ENCODE measurements at places on chromosomes 11 and 22. TPM values are rescaled to one million over a fixed set of nuclear protein-coding genes. Genes with fewer than 3 reads are reported as not detected.

DNA sequence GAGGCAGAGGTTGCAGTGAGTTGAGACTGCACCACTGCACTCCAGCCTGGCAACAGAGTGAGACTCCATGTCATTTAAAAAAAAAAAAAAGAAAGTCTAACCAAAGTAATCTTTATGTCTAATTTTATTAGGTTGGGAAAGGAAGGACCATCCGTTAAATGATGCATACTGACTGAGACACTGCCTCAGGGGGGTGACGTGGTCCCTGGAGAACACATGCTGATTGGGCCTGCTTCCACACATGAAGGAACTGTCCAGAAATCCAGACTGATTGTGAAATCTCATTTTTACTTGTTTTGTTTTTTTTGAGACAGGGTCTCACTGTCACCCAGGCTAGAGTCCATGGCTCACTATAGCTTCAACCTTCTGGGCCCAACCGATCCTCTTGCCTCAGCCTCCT lies 5.5 kb downstream of the SF3A1 start:
- DNase-seq, result no peak

DRD4 gene
- total RNA-seq, result not detected

GRCh38 chr11:134223121-134223520 lies 646 bp downstream of the NCAPD3 start:
- peak; percentile 9 for DNase-seq

GRCh38 chr11:3808861-3809623 lies 682 bp downstream of the PGAP2 start:
- peak; percentile 49 for DNase-seq

GRCh38 chr11:36699271-36699670 lies 101.2 kb upstream of the RAG2 start:
- DNase-seq, result no peak

GRCh38 chr11:24391167-24391566 lies 105.7 kb upstream of the LUZP2 start:
- peak; percentile 47 for DNase-seq

DNA sequence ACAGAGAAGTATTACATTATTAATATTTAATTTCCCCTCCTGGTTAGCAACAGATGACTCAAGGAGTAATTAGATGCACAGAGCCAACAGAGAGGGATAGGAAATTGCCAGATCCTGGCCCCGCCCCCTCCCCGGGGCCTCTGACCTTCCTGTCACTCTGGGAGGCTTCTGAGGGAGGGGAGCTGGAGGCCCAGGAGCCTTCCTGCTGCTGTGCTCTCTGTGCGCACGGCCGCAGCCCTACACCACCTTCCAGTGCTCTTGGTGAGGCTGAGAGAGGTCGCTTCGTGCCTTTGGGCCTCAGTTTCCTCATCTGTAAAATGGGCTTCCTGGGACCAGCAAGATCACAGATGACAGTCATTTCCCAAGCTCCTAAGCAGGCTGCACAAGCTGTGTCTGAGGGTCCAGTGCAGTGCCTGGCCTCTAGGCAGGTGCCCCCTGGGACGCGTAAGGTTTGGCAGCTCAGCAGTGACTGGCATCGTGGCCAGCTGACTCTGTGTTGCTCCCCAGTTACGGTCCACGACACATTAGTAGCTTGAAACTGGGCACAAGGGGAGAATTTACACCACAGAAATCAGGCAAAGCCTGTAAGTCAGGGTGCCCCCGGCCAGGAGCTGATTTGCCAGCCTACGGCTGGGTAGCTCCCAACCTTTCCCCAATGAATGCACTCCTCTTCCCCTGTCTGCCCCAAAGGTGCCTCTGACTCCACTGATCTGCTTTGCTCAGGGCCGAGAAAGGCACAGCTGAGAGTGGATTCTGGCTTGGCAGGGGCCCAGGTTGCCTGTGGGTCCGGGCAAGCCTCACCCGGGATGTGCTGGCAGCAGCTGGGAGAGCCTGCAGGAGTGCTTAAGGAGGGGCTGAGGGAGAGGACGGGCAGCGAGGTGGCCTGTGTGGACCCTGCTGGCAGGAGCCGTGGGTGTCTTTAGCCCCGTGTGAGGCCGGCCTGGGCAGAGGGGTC lies 2.3 kb downstream of the ADORA2A start:
- DNase-seq, result peak; percentile 70

DNA sequence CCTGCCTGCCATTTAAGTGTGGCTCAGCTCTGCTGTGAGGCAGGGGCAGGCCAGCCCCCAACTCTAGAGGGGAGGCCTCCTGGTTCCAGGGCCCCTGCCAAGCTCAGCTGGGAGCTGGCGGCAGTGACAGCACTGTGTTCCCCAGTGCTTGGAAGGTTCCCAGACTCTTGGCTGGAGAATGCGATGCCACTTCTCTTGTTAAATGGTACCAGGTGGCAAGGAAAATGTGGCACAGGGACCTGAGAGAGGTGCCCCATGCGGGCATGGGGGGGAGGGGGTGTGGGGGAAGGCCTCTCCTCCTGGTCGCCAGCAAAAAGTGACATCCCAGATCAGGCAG lies 8.4 kb upstream of the TNFRSF13C start:
- DNase-seq, result no peak

DNA sequence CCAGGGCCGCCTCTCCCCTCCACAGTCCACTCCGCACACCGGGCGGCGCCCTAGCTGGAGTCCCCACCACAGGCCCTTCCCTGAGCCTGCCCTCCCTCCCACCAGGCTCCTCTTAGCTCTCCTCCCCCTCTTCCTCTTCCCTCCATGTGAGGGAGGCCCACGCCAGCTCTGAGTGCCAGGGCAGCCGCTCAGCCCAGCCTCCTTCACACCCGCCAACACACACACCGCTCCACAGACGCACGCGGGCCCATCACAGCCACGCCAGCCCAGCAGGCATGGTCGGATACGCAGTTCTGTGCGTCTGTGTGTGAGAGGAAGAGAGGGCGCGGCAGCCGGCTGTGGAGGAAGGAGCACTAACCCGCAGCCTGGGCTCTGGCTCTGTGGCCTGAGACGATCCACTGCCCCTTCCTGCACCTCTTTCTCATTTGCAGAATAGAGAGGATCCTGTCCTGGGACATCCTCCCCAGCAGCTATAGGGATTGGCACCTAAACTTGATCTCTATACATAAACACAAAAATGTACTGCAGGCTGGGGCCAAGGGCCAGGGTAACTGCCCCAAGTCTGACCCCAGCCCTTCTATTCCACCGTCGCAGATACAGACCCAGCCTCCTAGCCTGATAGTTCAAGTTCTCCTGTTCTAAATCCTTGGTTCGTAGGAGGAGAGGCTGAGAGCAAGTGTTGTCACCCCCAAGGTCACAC lies 3.5 kb downstream of the CHRM4 start:
- DNase-seq, result no peak

DNA sequence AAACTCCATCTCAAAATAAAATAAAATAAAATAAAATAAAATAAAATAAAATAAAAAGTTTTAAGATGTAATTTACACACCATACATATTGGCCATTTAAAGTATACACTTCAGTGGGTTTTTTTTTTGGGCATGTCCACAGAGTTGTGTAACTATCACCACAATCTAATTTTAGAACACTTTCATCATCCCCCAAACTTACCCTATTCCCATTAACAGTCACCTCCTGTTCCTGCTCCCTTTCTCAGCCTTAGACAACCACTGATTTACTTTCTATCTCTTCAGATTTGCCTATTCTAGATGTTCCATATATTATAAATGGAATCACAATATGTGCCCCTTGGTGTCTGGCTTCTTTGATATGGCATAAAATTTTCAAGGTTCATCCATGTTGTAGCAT lies 4.6 kb upstream of the ACER3 start:
- DNase-seq, result peak; percentile 14

DNA sequence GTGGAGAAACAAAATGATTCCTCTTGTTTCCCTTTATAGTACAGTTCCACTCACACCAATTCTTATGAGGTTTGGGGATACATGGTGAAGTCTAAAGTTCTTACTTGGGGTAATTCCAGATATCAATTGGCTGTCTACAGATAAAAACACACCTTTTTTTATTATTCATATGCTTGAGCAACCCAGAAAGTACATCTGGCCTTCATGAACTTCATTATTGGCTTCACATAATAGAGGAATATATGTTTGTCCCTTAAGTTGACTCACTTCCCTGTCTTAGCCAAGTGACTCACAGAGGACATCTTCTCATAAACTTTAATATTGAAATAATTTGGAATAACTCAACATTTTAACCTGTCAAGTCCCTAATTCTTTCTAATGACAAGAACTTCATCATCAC lies 36.3 kb upstream of the SOX6 start:
- no peak for DNase-seq

- no peak for DNase-seq
These were observed 1242.5 kb downstream of the TBC1D22A start for GRCh38 chr22:48004936-48005335.

DNA sequence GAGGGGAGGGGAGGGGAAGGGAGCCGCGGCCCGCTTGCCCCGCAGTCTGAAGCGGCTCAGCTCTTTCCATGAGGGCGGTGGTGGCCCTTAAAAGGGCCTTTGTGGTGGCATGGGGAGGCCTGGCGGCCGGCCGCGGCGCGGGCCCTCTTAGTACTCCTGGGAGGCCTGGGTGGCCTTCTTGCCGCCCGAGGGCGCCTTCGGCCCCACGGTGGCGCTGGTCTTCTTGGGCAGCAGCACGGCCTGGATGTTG lies 6.9 kb downstream of the DPAGT1 start:
- DNase-seq, result peak; percentile 78

- DNase-seq, result no peak
These were observed 5.1 kb upstream of the FAM83F start for GRCh38 chr22:39989633-39990032.

DNA sequence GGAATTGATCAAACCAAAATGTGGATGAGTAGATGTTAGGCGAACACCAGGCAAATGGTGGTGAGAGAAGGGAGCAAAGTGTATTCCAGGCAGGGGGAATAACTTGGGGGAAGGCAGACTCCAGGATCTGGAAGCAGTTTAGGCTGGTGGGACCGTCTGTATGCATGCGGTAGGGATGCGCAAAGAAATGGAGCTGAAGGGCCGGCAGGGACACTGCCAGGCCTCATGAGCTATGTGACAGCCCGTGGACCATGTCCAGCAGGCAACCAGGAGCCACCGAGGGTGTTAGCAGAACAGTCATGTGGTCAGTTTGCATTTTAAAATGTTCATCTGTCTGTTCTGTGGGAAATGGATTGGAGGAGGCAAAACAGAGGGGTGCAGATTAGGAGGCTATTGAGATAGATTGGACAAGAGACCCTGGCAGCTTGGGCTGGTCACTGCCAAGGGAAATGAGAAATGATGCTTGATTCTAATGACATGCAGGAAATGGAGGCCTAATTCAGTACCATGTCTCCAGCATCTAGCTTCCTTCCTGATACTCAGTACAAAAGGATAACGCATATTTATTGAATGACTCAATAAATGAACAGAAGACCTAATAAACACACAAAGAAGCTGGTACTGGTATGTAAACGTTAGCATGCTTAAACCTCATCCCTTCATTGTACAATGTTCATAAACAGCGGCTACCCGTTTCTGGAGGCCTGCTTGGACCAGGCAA lies 412.4 kb downstream of the BUD13 start:
- no peak for DNase-seq

INS gene
- not detected for total RNA-seq

CCS gene
- total RNA-seq, result 20.3 TPM

GNAZ gene
- total RNA-seq, result 6.1 TPM

DNA sequence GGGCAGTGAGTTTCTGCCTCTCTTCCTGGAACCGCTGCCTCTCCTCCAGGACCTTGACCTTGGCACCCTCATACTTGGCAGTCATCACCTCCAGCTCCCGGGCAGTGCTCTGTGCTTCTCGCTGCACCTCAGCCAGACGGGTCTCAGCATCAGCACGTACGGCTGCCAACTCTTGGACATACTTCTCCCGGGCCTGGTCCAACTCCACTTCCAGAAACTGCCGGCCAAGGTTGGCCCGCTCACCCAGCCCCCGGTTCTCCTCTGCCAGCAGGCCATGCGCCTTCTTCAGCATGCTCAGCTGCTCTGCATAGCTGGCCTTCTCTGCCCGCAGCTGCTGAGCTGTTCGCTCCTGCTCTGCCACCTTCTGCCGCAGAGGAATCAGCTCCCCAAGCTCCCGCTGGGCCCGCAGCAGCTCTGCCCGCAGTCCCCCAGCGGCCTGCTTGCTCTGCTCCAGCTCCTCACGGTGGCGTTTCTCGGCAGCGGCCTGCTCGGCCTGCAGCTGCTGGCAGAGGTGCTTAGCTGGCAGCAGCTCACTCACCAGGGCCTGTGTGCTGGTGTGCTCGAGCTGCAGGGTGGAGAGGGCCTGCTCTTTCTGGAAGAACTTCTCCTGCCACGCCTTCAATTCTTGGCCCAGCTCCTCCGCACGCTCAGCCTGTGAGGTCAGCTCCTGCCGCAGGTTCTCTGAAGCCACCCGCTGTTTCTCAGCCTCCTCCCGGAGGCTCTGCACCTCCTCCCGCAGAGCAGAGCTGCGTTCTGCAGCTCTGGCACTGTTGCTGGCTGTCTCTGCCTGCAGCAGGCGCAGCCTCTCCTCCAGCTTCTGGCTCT lies 14.4 kb downstream of the IL18BP start:
- peak; percentile 85 for DNase-seq

GRCh38 chr11:34665077-34665835 lies 44.4 kb downstream of the EHF start:
- no peak for DNase-seq

DNA sequence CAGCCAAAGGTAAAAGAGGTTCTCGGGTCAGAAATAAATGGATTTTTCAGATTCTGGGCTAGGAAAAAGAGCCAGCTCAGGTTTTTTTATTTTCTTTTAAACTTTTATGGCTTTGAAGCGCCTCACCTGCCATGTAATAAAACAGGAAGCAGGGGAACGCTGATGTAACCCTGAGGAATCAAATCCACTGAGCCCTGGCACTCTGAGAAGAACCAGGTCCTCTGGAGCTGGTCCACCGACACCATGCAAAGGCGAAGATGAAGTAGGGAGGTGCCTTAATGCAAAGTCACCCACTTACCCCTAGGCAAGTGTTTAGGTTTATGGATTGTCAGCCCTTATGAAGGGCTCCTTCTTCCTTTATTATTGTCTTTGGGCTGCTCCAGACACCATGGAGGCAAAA lies 1.6 kb downstream of the PAMR1 start:
- no peak for DNase-seq

JOSD1 gene
- 65.0 TPM for total RNA-seq

- DNase-seq, result no peak
These were observed 55.1 kb downstream of the CEP164 start for GRCh38 chr11:117382746-117383145.

DNA sequence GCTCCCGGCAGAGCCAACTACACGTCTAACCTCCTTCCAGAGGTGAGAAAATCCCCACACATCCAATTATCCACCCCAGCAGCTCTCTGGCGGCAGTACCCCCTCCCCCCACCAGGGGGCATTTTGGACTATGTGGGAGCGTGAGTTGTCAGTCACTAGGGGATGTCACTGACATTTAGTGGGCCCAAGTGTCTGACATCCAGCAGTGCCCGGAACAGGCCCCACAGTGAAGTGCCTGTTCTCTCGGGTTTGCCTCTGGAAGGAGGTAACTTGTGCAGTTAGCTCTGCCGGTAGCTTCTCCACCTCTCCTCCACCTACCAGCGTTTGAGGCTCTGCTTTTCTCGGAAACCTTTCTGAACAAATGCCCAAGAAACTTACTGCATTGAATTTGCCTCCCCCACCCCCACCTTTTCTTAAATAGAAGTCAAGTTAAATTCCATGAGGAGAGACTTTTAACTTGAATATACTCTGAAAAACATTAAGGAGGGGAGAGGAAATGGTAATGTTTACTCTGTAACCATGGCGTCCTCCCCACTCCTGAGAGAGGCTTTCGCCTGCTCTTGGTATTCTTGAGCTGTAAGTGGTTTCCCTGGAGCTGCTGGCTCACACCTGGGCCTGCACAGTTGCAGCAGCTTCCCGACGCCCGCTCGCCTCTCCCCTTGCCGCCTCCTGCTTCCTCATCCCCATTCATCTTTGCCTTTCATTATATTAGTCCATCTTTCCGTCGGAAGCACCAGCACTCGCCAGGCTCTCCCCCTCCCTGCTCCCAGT lies 112.8 kb downstream of the WNT7B start:
- peak; percentile 40 for DNase-seq

Data from LHCN-M2 (cell line).